Hematopoietic multipotent progenitor cell treated with erythropoietin and hydrocortisone succinate and interleukin-3 and kit ligand, for 8 days (in vitro differentiated cells): ENCODE measurements at places on chromosomes 2 and 18.

DNA sequence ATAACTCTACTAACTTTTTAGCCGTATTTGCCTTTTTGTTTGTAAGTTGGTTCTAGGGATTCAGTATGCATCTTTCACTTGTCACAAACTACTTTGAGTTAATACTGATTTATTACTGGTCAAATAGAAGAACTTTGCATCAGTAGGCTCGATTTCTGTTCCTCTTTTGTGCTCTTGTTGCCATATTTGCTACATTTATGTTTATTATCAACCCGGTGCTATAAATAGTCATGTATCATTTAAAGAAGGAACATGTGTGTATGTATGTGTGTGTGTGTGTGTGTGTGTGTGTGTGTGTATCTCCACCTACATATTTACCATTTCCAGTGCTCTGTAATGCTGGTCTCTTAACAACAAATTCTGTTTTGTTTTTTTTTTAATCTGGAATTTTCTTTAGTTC is 79.6 kb upstream of the B3GNT7 start:
- DNase-seq: no peak

- no peak for DNase-seq
Observed at GRCh38 chr2:71782323-71782722, 329.0 kb downstream of the DYSF start.

DNA sequence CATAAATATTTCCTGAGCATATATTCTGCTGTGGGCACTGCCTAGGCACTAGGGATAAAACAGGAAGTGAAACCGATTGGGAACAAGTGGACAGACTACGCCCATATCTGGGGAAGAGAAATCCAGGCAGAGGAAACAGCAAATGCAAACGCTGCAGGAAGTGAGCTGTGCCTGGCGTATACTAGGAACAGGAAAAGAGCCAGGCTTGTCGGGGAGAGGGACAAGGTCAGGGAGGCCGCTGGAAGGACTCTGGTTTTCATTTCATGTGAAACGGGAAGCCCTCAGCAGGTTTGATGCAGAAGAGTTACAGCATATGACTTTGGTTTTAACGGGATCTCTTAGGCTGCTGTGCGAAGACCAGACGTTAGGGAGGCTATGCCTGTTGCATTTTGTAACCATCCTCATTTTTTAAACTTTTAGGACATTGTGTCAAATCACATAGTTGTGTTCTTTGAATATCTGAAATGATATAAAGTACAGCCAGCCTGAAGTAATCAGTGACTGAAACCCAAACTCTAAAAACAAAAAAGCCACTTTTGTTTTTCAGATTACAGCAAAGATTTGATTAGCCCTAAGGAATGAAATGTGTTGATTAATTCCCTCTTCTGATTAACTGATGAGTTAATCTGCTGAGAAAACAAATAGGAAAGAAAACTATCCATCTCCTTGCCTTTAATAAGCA is 110.2 kb upstream of the PIEZO2 start:
- no peak for DNase-seq

- no peak for DNase-seq
Observed at GRCh38 chr18:6561016-6561415, 146.3 kb upstream of the L3MBTL4 start.

GRCh38 chr2:226683944-226684562 is 115.6 kb downstream of the IRS1 start:
- peak; percentile 85 for DNase-seq

DNA sequence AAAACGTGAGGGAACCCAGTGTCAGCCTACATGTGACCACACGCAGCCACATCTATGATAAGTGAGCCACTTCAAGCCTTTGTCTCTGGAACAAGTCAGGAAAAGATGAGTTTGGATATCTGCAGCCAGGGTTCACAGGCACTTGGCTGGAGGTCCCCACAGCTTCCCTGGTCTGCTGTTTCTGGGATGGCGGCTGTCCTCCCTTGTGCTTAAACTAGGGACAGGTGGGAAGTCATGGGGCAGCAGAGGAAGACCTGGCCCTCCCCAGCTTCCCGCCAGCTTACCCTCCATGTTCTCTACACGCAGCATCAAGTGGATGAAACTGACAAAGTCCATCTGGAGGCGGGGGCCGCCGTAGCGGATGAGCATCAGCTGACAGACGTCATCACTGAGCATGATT is 38.5 kb upstream of the GALNT14 start:
- no peak for DNase-seq
